ENCODE measurements at places on chromosomes 13 and 19.

DNA sequence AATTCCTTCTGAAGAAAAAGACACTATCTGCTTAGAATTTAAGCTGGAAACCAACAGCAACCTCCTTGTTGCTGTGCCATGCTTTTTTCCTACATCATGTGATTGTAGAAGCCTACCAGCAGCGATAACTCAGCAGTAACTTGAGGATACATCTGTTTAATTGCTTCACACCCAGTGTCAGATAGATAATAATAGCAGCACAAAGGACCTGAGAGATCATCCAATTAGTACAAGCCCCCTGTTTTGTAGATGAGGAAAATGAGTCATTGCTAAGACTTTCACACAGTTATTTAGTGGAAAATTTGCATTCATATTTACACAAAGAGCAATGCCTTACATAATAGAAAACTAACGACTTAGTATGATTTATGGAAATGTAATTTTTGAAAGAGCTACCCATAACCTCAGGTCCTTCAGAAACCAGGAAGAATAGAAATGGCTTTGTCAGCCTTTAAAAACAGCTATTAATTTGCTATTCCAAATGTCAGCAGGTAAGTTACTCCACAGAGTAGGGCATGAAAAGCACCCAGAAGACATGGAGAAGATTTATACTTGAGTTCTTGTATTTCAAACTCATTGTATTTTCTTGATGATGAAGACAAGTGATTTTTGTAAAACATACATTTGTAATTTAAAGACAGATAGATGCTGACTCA, 93.7 kb upstream of the SGCG start:
- DNase-seq = no peak

DNA sequence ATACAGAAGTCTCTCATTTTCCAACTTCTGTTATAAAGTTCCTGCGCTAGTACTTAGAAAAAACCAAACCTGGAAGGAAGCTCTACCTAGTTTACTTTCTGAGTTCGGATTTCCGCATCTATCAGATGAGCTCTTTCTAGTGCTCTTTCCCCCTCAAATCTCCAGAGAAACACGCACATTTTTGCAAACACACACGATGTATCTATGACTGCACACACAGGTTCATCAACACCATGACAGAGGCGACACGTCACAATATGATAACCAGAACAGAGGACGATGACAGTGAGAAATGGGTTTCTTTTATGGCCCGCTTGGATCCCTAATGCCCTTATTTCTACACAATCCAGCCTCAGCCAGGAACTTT, 629 bp upstream of the LRRC63 start:
- no peak for DNase-seq

DNA sequence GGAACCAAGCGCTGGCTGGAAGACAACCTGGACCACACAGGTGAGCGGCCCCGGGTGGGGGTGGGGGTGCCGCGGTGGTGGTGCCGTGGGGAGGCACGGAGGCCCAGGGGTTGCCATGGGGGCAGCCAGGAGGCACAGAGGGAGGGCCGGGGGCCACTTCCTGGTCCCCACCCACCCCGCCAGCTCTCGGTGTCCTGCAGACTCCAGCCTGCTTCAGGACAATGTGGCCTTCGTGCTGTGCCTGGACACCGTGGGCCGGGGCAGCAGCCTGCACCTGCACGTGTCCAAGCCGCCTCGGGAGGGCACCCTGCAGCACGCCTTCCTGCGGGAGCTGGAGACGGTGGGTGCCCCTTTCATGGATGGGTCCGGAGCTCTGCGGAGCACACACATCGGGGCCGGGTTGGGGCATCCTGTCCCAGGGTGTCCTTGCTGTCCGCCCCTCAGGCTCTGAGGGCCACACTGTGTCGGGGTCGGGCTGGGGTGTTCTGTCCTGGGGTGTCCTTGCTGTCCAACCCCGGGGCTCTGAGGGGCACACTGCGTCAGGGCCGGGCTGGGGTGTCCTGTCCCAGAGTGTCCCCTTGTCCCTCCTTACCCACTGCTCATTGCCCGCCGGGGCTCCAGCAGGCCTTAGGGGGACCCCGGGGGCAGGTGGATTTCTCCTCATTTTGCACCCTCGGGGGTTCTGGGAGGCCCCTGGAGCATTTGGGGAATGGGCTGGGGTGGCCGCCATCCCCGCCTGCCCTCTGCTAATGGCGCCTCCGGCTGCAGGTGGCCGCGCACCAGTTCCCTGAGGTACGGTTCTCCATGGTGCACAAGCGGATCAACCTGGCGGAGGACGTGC, 18.3 kb downstream of the NCLN start:
- no peak for DNase-seq

DNA sequence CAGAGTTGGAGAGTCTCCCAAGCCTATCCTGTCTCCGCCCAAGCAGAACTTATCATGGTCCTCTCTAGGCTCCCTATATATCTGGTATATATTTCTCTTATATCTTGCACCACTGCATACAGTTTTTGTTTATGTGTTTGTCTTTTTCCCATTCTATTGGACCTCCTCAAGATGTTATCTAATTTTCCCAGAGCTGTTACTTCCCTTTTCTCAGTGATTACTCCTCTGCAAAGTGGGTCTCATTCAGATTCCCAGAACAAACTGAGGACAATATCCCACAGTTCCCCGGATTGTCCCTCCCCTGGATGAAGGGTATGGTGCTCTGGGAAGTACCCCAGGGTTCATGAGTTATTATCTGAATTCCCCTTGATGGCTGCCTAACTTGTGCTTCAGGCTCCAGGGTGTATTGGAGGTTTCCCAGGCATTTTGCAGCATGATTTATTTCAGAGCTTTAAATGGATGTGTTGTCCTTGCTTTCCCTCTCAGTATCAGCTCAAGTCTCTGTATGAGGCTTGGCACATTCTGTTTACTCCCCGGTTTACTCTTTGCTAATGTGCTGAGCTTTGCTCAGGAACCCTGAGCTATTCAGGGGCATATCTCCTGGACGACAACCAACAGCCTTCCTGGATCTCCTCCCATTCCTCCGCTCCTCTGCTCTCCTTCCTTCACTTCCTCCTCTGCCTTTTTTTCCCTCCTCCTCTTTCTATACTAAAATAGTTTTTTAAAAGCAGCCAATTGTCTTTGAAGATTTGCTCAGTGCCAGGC, 329.3 kb downstream of the SPRY2 start:
- no peak for DNase-seq

GRCh38 chr13:65605396-65605795, 1624.7 kb downstream of the PCDH9 start:
- no peak for DNase-seq

DNA sequence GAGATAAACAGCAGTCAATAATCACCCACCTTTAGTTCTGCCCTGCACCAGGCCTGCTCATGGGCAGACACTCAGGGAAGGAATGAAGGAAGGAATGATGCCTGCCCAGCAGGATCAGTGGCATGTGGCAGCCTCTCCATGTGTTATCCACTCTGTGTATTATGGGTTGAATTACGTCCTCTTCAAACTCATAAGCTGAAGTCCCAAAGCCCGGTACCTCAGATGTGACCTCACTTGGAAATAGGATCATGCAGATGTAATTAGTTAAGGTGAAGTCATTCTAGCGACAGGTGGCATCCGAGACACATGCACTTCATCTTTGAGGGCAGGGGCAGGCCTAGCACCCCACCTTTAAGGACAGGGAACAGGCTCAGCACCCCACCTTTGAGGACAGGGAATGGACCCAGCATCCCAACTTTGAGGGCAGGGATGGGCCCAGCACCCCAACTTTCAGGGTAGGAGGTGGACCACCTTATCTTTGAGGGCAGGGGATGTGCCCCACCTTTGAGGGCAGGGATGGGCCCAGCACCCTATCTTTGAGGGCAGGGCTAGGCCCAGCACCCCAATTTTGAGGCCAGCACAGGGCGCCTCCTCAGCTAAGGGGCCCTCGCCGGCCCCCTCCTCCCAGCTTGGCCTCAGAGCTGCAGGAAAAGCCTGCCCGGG, 127.6 kb downstream of the URI1 start:
- no peak for DNase-seq

DNA sequence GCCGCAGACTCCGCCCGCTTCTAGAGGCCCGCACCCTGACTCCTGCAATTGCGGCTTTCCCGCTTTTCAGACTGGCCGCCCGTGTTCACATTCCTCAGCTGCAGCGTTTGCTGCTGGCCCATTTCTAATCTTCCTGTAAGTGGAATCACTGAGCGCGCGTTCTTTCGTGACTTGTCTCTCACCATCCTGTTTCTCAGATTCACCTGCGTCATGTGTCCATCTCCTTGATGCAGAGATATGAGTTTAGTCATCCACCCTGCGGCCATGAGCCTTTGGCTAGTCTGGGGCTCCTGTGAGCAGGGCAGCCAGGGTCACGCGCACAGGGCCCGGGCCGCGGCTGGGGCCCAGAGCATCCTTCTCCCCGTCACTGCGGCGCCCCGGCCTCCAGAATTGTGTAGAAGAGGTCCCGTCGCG, 110.0 kb downstream of the CRYL1 start:
- no peak for DNase-seq

DNA sequence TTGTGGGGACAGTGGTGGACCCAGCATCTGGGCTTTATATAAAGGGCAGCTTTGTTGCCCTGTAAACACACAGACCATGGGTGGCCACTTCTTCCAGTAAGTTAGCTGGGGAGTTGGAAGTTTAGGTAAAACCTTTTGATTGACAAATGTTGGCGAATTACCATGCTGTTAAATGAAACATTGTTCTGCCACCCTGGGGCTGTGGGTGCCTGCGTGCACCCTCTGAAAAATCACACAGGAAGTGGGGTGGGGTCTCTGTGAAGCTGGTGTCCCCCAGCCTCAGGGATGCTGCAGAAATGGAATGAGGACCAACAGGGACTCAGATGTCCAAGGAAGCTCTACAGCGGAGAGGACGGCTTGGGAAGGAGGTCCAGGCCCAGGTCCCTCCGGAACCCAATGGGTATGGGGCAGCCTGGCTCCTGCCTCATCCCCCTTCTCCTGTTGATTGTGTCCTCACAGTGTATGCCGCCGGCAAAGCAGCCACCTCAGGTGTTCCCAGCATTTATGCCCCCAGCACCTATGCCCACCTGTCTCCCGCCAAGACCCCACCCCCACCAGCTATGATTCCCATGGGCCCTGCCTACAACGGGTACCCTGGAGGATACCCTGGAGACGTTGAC, 2.8 kb upstream of the USF2 start:
- no peak for DNase-seq

GRCh38 chr13:53405616-53406015, 377.0 kb downstream of the OLFM4 start:
- DNase-seq = no peak

- peak; percentile 42 for DNase-seq
These were observed 39.4 kb downstream of the ZNF136 start for GRCh38 chr19:12202250-12202649.

DNA sequence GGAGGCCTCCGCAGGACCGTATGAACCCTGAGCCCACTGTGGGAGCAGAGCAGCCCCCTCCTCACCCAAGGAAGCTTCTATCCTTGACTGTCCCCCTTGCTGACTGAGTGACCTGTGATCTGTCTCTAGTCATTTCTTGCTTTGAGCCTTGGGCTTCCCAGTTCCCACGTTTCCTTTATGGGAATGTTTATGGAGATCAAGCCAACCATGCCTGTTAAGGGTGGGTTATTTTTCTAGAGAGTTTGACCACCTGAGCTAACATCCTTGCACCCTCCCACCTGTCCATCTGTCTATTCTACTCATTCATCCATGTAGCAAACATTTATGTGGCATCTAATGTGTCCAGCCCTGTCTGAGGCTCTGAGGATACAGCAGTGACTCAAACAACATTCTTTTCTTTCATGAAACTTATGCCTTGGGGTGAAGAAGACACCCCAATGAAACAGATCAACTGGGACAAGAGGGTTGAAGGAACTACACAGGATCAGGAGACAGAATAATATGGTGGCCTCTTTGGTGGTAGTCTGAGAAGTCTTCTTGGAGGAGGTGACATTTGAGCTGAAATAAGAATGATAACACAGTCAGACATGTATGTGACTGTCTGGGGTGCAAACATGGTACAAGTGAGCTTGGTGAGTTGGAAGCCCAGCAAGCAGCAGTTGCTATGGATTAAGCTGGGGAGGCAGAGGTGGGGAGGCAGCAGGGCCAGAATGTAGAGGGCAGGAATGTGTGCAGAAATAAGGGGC, 30.5 kb downstream of the CERS4 start:
- DNase-seq = no peak

GRCh38 chr13:74068471-74068870, 65.7 kb downstream of the KLF12 start:
- no peak for DNase-seq

DNA sequence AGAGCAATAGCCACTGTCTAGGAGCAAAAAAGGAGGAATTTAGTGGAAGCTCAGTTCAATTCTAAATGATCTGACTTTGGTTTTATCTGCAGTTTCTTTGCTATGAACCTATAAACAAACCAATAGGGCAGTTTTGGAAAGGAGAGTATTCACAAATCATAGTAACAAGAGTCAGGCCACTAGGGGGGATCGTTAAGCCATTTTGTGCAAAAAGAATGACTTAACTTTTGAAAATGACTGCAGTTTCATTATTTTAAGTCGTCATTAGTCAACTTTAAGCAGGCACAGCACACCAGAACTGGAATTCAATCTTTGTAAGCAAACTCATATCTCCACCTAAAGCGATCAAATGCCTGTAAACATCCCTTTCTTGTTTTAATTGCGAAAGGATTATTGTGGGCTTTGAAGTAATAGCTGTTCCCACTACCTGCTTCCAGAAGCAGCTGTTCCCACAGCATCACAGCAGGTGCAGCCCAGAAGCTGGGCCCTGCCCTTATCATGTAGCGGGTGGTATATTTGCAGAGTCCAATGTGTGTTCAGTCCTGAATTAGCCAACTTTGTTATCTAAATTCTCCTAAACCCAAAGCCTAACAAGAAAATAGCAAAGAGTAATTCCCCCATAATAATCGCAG, 51.5 kb downstream of the SOX21 start:
- no peak for DNase-seq

GRCh38 chr19:58581227-58582141, 8.3 kb upstream of the MZF1 start:
- DNase-seq = peak; percentile 82

DNA sequence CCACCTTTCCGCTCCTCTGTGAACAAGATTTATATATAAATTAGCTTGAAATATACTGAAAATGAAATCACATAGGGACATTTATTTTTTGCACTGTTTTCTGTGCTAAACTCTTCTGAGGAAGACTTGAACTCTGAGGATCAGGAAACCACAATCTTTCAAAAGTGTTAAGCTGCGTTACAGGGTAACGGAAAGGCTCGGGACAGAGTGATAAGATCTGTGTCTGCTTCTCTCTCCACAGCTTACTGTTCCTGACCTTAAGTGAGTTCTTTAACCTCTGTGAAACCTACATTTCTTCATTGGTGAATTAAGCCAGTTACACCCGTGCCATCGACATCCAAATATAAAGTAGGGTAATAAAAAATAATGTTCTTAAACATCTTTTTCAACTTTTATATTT, 38.9 kb downstream of the DACH1 start:
- DNase-seq = no peak

GRCh38 chr19:33493401-33494275, 28.0 kb downstream of the PEPD start:
- DNase-seq = no peak

- DNase-seq = no peak
These were observed 1.3 kb upstream of the FBL start for GRCh38 chr19:39847525-39847924.
